ENCODE measurements at places on chromosomes 13 and 19. TPM values are rescaled to one million over a fixed set of nuclear protein-coding genes. Genes with fewer than 3 reads are reported as not detected.

NCAN gene
- not detected for total RNA-seq

DNA sequence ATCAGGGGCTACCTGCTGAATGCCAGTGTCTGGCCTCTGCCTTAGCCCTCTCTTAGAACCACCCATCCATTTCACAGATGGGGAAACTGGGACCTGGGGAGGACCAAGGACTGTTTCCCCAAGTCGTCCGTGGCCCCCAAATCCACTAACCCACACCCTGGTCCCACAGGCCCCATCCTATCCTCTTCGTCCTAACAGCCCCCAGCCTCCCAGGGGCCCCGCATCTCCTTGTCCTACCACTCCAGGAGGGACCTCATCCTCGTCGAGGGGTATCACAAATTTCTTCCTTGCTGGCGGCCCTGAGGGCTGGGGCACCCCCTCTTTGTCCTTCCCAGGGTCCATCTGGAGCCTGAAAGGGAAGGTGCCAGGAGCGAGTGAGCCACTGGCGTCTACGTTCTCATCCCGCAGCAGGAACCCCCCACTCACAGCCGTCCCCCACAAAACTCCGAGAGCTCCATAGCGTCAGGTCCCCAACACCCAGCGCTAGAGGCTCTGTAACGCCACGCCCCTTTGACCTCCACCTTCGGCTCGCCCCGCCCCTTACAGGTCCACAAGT is 606 bp downstream of the ERCC1 start:
- ATAC-seq: no peak

DNA sequence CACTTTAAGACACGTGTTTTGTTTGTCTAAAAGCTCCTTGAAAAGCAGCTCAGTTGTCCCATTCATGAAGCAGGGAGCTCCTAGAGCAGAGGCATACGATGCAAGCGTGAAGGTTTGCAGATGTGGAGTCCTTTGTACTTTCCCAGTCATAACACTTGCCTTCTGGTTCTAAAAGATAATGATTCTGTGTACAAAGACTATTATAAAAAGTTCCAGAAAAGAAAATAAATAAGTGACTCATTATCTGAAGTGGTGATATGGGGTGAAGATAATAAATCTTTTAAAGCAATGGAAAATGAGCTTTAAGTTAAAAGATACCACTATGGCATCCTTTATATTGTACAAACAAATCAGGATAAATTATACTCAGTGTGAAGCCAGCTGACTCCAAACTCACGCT is 569.9 kb downstream of the MYO16 start:
- ATAC-seq: no peak

- ATAC-seq: no peak
Observed at GRCh38 chr13:24308488-24309020, 826 bp upstream of the C1QTNF9 start.

GRCh38 chr13:28379371-28380083 is 115.4 kb downstream of the FLT1 start:
- ATAC-seq: no peak

DNA sequence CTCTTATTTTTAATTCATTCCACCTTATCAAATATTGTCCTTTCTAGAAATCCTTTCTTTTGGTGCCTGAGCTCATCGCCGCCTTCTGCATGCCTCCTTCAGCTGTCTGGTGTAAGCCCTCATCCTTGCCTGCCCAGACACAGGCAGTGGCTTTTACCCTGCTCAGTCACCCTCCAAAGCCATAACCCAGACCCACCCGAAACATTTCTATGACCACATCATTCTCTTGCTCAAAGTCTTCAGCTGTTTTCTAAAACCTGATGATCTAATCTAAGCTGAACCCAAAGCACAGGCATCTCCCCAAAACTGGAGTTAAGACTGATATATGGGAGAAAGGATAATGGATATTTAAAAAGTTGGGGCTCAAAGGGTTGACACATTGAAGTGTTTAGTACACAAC is 753.7 kb upstream of the SGCG start:
- no peak for ATAC-seq

OLFM4 gene
- total RNA-seq: not detected

- ATAC-seq: no peak
Observed at GRCh38 chr13:114143806-114144605, 11.6 kb upstream of the RASA3 start.

DNA sequence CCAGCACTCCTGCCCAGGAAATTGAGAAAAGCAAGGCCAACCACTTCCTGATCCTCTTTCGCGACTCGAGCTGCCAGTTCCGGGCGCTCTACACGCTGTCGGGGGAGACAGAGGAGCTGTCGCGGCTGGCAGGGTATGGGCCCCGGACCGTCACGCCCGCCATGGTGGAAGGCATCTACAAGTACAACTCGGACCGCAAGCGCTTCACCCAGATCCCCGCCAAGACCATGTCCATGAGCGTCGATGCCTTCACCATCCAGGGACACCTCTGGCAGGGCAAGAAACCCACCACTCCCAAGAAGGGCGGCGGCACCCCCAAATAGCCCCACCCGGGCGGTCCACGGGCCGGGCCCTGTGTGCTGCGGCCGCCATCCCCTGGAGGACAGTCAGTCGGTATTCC is 11.6 kb downstream of the XAB2 start:
- no peak for ATAC-seq

DNA sequence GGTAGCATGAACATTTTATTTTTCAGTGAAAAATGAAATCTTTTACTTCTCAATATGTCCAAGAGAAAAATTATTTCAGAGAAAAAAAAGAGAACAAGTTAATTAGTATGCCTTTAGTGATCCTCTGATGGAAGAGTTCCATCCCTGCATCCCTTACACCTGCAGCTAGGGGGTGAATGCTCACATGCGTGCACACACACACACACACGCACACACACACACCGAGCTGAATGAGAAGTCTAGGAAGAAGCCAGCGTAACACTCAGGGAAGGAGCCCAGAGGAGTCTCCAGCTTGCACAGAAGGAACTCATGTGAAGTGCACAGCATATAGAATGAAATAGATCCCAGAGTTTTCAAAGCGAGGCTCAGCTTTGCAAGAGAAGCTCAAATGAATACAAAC is 510.5 kb downstream of the IRS2 start:
- no peak for ATAC-seq

- ATAC-seq: no peak
Observed at GRCh38 chr13:95164830-95165229, 136.4 kb downstream of the ABCC4 start.

DNA sequence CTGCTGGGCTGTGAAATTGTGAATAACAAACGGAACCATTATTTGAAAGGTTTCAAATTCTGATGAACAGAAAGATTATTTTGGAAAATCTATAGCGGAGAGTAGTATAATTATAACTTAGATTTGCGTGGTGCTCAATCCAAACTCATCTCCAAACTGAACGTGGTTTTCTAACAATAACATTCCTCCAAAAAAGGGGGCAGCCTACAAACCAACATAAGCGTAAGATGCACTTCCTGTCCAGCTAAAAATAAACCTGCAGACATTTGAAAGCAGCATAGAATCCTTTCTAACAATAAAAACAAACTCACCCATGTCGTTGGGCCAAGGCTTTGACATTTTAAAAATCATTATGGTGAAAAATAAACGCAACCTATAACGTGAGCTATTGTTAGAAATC is 178.4 kb downstream of the COL4A1 start:
- no peak for ATAC-seq

KLK12 gene
- not detected for total RNA-seq

DNA sequence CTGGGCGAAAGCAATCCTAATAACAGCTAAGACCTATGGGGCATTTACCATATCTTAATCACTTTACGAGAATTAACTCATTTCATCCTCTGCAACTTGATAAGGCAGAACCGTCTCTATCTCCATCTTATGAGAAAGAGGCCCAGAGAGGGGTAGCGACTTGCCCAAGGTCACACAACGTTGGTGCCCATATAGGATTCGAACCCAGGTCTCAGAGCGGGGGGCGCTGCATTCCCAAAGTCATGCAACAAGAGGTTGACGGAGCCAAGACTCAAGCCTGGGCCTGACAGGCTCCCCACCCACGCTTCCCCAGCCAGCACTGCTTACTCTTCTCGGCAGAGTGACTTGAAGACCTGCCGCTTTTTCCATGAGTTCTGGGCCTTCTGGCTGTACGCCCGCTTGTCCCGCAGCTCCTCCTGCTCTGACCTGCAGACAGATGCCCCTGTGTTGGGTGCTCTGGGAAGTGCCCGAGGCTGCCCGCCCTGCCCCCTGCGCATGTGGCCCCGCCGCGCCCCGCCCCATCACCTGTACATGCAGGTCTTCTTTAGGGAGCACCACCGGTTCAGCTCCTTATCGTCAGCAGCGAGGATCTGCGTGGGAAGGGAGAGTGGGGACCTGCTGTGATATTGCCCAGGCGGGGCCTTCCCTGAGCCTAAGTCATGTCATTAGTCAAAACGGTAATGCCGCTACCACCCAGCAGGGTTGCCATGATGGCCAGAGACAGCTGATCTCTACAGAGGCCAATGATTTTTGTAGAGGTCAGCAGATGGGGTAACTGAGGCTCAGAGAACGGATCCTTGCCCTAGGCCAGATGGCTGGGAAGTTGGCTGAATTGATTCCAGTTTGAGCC is 10.8 kb downstream of the KRI1 start:
- no peak for ATAC-seq

BRSK1 gene
- 13.7 TPM for total RNA-seq

DNA sequence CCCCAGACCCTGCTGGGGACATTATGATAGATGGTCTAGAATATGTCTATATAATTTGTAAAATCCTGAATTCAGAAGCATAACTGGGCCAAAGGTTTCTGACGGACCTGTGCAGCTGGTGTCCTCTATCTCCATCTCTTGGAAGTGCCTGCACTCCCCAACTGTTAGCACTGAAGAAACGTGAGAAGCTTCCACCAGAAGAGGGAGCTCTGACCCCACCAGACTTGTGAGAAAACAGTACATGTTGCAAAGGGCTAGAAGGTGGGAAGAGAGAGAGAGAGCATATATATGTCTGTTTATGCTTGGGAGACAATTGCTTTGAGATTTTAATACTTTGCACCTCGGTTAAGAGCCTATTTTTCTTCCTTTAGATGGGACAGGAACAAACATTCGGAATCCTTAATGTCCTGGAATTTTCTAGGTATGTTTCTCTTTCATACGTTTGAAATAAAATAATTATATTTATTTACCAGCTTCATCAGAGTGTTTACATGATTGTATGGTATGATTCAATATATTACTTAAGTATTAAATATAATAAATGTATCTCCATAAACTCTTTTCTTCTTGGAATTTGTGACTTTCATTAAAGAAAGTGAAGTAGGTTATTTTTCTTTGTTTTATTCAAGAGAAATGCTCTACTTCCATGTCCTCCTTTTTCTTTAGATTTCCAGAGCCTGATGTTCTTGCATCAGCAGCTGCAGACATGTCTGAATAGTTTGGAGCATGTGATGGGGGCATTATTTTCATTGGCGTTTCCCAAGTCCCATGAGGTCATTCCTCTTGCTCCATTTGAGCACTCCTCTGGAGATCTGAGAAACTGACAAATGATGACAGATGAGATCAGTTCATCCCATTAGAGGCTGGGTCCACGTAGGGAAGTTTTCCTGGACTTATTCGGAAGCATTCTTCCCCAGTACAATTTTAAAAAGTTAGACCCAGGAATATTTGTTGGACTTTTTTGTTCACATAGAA is 202.9 kb downstream of the ATP8A2 start:
- ATAC-seq: peak; percentile 71

GRCh38 chr19:55491546-55492360 is 3.5 kb downstream of the SSC5D start:
- no peak for ATAC-seq

GRCh38 chr19:32809254-32809653 is 60.3 kb downstream of the SLC7A9 start:
- peak; percentile 32 for ATAC-seq

DNA sequence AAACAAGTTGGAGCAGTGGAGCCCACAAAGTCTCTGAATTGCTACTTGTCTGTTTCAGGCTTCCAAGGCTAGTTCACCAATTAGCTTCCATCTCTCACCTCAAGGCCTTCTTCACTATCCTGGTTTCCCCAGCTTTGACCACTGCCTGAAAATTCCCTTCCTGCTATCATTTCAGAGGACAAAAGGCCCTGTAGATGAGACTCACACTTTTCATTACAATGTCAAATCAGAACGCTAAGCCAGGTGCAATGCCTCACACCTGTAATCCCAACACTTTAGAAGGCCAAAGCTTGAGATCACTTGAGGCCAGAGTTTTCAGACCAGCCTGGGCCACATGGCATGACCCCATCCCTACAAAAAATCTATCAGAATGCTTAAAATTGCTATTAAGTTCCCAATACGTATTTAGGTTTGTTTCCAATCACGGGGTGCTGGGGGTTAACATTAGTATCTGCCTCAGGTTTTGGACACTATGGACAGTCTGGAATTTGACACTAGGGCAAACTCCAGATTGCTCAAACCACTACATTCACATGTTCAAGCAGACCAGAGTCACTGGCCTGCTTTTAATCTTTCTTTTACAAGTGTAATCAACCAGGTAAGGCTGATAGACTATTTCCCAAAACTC is 5.5 kb downstream of the TPT1 start:
- ATAC-seq: peak; percentile 9

GRCh38 chr19:50362656-50363424 is 2.6 kb downstream of the NAPSA start:
- ATAC-seq: peak; percentile 68

GRCh38 chr19:48445606-48446481 is at the start of gene GRWD1:
Gene GRWD1, plus strand, starts transcription at chr19:48445983. Its CDS starts 23 bp downstream, at chr19:48446006.
- peak; percentile 97 for ATAC-seq

DNA sequence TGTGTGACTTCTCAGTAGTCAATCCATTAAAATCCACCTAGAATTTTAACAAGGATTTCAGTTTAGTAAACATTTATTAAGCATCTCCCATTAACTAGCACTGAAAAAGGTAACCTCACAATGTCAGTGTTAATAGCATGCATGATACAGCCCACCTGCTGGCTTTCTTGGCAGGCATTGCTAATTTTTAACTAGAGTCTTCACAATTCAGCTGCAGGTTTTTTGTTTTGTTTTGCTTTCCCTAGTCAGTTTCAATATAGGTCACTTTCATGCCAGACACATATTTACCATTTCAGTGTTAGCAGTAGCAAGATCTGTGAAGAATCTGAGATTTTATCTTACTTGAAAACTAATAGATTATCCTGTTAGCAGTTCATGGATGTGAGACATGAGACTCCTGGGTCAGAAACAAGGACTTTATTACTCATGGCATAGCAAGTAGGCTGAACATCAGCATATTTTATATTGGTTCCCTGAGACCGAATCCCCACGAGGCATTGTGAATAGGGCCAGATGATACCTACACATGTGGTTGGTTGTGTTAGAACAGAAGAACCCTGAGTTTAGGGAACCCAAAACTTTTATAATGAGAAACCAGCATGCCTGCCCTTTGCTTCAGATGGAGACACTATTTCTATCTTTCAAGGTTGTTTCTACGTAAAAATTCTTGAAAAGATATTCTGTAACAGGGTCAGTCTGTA is 198.0 kb upstream of the HTR2A start:
- no peak for ATAC-seq

All from activated T-helper 17 cell treated with anti-CD3 and anti-CD28 coated beads, Interleukin-2, amount 50 U/mL, for 72 hours (primary cell).